ENCODE measurements at places on chromosomes 13 and 19.
A peak's percentile ranks its signal among the peaks of the same experiment; 100 is the strongest.

GRCh38 chr13:111662451-111662850, 342.0 kb downstream of the TEX29 start:
- no peak for DNase-seq

DNA sequence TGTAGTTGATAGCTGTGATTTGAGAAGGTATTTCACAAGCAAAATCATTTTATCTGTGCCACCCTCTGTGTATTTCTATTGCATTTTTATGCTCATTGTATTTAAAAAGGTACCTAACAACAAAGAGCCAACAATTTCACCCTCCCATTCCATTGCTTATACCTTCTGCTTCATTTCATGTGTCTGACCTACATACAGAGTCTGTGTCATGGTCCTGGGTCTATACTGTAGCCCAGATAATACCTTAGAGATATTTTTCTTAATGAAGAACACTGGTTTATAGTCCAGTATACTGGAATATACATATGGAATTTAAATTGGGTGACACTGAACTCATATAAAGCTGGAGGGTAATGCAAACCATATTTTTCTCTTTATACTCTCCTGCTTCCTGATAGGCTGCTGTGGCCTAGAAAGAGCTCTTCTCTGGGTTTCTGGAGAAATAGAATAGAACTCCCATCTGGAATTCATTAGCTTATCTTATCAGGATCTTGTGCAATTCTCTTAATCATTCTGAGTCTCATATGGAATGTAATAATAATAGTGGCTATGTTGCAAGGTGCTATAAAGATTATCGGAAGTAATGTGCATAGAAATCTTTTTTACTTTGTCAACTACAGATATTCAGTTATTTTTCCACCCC, 31.8 kb upstream of the SPART start:
- DNase-seq = no peak

- DNase-seq = no peak
These were observed 105.5 kb downstream of the IRS2 start for GRCh38 chr13:109680930-109681329.

DNA sequence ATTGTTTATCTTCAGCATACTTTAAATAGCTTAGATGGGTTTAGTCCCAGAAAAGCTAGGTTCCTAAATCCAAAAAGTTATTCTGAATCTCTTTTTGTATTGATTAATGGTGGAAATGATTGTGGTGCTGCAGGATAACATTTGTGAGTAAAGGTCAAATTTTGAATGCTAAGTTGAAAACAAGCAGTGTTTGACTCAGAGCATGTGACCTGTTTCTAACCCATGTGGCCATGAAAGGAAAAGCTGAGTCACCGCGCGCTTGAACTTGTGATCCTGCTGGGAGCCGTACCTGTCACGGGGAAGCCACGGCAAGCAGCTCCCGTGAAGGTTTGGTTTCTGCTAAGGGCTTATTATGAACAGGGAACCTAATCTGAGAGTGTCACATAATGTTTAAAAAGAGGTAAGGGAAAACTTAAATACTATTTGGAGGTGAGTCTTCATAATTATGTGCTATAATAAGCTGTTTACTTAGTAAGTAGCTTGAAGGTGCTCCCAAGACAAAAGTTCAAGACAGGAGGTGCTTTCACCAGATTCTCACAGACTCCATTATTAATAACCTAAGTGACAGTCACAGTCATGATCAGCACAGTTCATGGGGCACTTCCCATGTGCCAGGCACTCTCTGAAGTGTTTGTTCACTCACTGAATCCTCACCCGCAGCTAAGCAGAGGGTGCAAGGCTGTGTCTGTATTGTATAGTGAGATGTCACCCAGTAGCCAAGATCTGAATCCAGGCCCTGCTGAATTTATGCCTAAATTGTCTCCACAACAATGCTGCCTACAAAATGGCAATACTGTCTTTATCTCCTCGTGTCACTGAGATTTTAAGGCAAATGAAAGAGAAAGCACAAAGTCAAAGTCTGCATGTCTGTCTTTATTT, 286.5 kb downstream of the MYO16 start:
- DNase-seq = peak; percentile 79

DNA sequence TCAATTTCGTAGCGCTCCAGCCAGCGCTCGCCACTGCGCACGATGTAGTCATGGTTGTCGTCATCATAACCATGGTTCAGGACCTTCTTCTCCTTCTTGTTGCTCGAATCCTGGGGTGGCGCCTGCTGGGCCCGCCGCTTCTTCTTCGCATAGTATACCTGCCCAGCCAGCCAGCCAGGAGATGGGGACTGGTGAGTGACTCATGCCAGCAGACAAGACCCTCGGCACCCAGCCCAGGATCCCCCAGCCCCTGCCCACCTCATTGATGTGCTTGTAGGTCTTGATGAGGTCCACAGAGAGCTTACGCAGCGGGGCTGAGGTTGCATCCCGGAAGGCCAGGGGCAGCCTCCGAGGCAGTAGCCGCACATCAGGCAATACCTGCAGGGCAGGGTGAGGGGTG, 3.6 kb downstream of the DYRK1B start:
- DNase-seq = no peak

DNA sequence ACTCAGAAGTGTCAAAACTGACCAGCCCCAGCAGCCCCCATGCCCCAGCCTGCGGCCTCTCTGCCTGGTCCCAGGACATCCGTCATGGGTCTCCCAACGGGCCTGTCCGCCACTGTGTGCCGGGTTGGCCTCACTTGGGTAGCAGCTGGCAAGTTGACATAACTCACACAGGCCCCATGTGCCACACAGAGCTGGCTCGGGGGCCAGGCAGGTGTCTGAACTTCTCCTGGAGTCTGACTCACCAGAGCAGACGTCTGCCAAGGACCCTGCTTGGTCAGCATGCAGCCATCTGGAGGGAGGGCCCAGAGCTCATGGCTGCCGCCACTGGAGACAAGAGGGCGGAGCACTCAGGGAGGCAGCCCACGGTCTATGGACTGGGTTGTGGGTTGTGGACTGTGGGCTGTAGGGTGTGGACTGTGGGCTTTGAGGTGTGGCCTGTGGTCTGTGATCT, 32.0 kb upstream of the TMEM255B start:
- no peak for DNase-seq

DNA sequence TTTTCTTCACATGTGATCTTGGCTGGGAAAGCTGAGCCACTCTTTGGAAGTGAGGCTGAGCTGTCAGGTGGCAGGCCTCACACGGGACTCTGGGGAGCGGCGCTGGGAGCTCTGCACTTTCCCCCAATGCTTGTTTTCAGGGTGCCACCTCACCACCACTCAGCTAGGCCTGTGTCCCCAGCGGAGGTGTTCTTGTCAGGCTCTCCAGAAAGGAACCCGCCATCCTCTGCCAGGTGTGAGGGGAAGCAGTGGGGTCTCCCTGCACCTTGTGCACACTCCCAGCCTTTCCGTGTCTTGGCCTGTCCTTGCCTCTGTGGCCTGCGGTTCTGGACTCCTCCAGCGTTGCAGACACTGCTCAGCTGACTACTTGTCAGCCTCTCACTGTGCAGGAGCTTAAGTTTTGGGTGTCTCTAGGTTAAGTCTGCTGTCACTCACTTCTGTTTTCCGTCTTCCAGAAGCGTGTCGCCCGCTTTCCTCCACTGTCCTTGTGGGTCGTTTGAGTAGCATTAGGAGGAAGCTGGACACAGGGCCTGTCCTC, 51.9 kb downstream of the GGACT start:
- no peak for DNase-seq

DNA sequence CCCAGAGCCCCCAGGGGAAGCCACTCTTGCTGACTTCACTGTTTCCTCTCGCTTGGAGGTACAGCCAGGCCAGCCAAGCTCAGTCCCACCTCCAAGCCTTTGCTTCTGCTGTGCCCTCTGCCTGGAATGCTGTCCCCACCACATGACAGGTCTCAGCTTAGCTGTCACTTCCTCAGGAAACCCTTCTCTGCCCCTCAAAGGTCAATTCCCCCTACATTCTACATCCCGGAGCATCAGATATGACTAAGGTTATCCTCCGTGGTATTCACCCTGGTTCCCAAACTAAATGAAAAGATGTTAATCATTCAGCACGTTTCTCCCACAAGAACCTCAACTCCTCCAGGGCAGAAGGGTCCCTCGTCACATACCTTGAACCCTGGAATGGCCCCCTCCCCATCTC, 53.5 kb downstream of the PTPRS start:
- no peak for DNase-seq

- no peak for DNase-seq
These were observed 71.0 kb downstream of the ZNF568 start for GRCh38 chr19:36987091-36987490.

DNA sequence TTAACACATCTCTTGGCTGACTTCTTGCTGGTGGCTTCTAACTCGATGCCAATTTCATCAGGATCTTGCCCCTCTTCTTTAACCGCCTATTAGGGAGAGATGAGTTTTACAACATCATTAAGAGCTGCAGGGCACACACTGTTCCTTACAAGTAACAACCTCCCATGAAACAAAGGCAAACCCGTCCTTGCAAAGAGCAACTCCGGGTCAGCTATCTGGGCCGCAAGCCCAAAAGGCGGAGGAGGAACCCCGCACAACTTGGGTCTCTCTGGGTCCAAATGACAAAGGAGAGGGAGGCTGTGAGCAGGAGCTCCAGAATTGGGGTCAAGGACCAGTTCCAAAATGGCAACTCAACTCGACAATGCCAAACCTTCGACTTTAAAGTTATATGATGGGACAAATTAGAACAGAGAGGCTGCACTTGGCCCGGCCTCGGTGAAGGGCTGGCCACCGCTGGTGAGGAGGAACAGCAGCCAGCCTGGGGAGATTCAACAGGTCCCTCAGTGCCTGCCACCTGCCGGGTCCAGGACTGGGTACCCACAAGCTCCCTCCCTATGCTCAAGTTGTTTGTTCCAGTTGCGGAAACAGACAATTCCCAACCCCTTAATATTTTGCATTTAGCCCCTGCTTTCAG, 1.1 kb downstream of the SAFB2 start:
- DNase-seq = no peak

DNA sequence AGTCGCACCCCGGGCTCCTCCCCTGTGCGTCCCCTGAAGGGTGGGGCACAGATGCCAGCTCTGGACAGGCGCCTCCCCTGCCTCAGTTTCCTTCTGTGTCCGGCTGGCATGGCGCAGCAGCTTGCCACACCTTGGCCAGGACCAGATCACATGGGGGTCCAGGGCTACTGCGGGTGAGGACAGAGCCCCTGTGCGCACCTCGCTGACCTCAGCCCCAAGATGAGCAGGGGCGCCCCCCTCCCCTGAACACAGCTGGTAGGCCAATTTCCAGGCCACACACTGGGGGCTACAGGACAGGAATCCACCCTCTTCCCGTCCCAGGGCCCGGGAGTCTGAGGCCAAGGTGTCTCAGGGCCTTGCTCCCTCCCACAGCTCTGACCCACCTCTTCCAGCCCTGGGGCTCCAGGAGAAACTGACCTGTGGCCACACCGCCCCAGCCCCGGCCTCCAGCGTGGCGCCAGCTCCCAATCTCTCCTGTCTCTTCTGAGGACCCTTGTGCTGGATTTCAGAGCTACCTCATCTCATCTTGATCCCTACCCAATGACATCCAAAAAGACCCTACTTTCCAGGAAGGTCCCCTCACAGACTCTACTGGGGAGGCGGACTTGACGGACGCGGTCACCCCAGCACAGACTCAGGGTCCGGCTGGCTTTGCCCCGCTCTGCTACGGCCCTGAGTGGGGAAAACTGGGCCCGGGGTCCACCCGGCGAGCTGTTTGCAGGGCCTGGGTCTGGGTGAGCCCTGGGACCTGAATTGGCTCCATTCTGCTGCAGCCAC, 28.2 kb downstream of the SBNO2 start:
- DNase-seq = no peak

DNA sequence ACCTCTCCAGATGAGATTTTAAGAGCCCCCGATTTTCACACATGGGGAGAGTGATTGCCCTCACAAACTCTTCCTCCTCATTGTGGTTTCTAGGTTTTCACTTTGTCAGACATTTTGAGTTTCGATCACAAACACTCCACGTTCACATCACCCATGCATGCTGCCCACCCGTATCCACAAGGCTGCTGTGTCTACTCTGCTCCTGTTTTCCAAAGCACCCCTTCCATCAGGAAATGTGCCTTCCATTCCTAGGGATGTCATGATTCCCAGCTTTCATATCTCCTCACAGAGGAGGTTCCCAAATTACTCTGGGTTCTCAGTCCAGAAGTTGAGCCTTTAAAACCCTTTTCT, 45.8 kb upstream of the CEACAM21 start:
- no peak for DNase-seq

DNA sequence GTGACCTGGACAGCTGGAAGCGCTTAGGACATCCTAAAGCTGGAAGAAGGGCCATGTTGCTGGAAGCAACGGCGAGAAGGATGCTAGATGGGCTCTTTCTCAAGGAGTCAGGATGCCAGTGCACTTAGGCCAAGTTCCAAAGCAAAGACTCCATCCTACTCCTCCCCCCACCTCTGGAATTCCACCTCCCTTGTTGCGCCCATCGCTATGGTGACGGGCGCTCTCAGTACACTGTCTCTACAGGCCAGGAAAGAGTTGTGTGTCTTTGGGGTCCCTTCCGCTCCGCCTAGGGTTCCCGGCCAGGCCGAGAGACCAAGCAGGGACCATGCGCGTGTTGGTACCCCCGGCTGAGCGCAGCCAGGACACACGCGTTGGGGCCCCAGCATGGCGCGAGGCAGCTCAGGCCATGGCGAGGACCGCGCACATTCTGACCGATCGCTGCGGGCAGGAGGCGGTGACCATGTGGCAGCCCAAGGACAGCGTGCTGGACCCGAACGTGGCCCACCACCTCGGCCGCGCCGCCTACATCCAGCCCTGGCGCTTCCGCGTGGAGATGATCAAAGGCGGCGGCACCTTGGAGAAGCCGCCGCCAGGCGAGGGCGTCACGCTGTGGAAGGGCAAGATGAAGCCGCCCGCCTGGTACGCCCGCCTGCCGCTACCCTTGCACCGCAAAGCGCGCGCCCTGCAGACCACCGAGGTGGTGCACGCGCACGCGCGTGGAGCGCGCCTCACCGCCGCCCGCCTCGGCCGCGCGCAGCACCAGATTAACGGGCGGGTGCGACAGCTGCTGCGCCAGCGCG, 31.0 kb upstream of the SLC1A6 start:
- no peak for DNase-seq

DNA sequence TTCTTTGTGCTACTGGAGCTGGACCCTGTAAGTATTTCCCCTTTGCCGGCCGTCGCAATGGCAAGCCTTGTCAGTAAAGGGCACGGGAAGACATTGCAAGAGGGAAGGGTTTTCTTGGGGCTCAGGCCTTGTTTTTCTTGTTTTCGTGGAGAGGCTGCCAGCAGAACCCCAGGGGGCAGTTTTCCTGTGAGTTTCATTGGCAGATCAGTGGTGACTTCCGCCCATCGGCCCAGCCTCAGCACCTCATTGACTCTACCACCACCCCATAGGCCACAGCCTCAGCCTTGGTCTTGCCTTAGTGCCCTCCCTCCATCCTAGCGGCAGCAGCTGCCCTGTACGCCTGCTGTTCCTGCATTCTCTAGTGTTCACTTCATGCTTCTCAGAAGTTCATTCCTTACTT, 61.5 kb downstream of the GJA3 start:
- no peak for DNase-seq

- DNase-seq = peak; percentile 67
These were observed 1.9 kb downstream of the SULT2B1 start for GRCh38 chr19:48553676-48554384.

GRCh38 chr19:7188698-7189629, 105.2 kb downstream of the INSR start:
- DNase-seq = no peak

Measured in AG08396 (cell line).